ENCODE measurements at places on chromosomes 5 and 9. TPM values are rescaled to one million over a fixed set of nuclear protein-coding genes. Genes with fewer than 3 reads are reported as not detected.

DNA sequence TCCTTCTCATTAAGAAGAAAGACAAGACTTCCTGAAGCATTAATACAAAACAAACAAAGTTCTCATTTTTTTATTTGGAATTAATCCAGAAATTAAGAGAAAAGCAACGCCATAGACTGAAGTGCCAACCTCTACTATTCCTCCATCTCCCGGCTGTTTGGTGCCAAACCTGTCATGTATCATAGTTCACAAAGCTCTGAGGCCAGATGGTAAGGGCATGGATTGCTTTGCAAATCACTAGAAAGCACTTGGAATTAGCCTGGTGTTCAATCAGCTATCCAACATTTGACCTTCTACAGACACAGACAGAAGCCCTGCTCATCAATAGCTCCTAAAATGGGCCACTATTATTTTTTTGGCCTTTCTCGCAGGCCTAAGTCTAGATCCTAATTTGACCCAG lies 33.8 kb downstream of the HTR1A start:
- DNase-seq, result no peak

The NR5A1 gene
- not detected for total RNA-seq

DNA sequence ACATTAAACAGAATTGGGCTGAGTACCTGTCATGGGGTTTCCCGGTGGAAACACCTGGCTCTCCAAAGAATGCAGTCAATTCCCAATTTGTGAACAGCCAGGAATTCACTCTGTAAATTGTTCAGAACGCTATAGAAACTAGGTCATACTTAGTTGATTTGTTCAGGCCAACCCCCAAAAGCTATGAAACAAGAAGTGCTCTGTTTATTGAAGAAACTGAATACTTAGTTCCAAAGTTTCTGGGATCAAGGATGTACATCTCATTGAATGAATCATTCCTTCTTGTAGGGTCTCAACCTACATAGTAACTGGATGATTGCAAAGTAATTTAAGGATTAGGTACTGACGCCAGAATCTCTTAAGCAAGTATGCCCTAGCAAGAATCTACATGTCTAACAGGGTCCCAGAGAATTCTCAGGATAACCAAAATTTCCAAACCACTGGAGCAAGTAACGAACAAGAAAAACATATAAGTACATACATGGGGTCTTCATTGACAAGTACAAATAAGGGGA lies 659 bp upstream of the TUSC1 start:
- no peak for DNase-seq

The SLC46A2 gene
- total RNA-seq, result not detected

DNA sequence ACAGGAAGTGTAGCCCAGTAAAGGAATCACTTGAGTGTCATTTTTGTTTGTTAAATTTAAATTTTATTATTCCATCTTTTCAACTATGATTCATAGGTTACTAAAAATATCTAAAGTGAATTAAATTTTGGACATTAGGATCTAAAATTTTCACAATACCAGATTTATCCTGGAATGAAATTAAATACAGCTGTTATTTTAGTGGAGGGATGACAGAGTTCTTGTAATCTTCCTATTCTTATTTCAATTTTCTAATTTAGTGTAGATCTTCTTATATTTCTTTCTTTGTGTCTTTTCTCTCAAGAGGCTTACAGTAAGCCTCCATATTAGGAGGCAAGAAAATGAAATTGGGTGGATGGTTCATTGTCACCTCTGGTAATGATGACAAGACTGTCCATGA lies 167.9 kb upstream of the TNC start:
- DNase-seq, result no peak

GRCh38 chr5:103148213-103148612 lies 28.1 kb downstream of the PPIP5K2 start:
- no peak for DNase-seq

The CDH9 gene
- not detected for total RNA-seq

GRCh38 chr9:19895006-19895405 lies 106.2 kb upstream of the SLC24A2 start:
- no peak for DNase-seq

The FOXD1 gene
- total RNA-seq, result 7.3 TPM

DNA sequence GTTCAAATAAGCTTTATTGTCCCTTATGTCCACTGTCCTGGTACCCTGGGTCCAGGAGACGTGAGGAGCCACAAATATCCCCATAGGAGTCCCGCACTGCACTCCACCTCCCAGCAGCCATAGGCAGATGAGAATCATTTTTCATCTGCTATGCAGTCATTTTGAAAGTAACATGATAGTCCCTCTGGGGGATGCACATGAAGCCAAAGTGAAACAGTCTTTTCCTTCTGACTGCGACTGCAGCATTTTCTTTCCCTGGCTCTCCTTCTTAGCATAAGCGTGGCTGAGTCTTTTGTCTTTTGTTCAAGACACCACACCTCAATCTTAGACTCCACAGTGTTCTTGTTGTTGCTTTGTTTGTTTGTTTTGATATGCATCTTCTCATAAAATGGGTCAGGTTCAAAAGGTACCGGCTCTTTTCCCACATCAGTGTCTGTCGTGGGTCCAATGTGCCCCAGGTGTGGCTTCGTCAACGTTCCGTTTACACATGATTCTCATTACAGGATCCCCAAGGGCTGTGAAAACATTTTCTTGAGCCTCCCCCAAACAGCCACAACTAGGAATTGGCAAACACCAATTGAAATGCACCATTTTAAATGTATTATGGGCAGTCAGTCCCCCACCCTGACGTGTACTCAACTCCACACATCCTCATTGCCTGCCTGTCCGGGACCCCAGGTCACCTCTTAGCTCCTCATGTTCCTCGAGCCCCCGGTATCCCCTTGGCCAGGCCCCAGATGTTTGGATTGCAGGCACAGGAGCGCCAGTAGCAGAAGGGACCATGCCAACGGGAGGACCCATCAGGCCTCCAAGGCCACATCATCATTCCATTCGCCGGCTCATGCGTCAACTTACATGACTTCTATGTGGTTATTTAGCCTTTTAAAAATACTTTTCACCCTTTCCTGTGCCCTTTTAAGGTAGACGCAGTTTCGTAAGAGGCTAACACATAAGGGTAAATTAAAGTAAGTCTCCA lies 237.8 kb upstream of the DAPK1 start:
- no peak for DNase-seq

The CPEB4 gene
- total RNA-seq, result 66.6 TPM

GRCh38 chr5:90135779-90136378 lies 273.7 kb downstream of the CETN3 start:
- DNase-seq, result no peak

DNA sequence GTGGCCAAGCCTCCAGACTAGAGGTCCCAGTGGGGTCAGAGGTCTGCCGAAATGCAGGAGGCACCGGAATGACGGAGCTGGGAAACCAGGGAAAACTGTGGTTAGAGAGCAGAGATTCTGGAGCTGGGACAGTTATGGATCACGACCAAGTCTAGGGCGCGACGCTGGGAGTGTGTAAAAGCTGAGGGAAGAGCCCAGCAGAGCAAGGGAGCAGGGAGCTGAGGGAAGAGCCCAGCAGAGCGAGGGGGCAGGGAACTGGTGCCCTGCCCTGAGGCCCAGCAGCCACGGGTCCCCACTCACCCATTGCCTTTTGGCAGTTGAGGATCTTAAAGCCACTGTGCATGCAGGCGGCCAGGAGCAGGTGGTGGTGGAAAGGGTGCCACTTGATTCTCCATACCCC lies 12.5 kb downstream of the MRPL41 start:
- no peak for DNase-seq

- DNase-seq, result no peak
Observed at GRCh38 chr9:30673132-30673531, 1711.3 kb upstream of the ACO1 start.

DNA sequence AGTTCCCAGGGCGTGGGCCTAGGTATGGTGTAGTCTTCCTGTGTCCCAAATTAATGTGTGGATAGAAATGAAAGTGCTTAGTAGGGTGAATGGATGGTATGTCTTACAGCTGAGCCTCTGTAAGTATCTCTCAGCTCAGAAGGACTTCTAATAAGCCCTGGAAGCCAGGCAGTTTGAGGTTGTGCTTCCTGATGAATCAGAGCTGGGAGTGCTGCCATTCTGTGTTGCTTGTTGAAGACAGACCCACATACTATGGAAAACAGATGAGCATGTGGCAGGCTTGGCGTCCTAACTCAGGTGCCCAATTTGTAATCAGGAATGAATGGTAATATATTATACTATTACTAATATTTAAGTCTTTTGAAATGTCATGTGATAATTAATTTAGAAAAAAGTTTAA lies 69.8 kb downstream of the CMYA5 start:
- DNase-seq, result peak; percentile 69

- DNase-seq, result peak; percentile 28
Observed at GRCh38 chr5:136764601-136765000, 399.3 kb upstream of the TRPC7 start.

The CNTLN gene
- total RNA-seq, result 6.1 TPM

- DNase-seq, result no peak
Observed at GRCh38 chr9:20048985-20049384, 260.1 kb upstream of the SLC24A2 start.

- no peak for DNase-seq
Observed at GRCh38 chr9:119802133-119802532, 432.9 kb upstream of the BRINP1 start.

The FOXD4L4 gene
- 0.20 TPM for total RNA-seq

The LRRC19 gene
- not detected for total RNA-seq

GRCh38 chr5:159034083-159034824 lies 65.5 kb downstream of the EBF1 start:
- DNase-seq, result peak; percentile 44

The AKNA gene
- total RNA-seq, result 7.8 TPM

GRCh38 chr5:139808481-139809330 lies 13.1 kb downstream of the PSD2 start:
- no peak for DNase-seq

The FOXD4L5 gene
- 0.17 TPM for total RNA-seq

- no peak for DNase-seq
Observed at GRCh38 chr9:133106511-133107244, 14.4 kb downstream of the RALGDS start.

DNA sequence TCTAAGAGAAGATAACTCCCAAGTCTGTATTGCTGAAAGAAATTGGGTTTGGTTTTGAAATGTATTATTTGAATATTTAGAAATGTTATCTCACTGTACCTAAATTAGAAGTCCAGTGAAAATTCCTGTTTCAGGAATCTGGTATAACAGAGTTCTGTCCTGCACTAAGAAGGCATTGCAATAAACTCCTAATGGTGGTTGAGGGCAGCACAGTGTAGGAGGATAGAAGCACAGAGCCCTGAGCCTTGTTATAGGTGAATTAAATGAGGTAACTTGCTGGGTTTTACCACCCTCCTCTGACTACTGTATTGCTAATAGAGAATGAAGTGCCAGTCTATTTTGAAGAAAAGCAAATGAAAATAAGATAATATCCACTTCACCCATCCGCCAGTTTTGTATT lies 143.4 kb downstream of the CD180 start:
- no peak for DNase-seq

- peak; percentile 63 for DNase-seq
Observed at GRCh38 chr9:133995012-133995896, 3.1 kb upstream of the VAV2 start.

- peak; percentile 71 for DNase-seq
Observed at GRCh38 chr5:95081982-95082381, 202.9 kb downstream of the MCTP1 start.

- DNase-seq, result no peak
Observed at GRCh38 chr5:117255211-117256027, 680.8 kb upstream of the SEMA6A start.

The BTNL9 gene
- total RNA-seq, result not detected

DNA sequence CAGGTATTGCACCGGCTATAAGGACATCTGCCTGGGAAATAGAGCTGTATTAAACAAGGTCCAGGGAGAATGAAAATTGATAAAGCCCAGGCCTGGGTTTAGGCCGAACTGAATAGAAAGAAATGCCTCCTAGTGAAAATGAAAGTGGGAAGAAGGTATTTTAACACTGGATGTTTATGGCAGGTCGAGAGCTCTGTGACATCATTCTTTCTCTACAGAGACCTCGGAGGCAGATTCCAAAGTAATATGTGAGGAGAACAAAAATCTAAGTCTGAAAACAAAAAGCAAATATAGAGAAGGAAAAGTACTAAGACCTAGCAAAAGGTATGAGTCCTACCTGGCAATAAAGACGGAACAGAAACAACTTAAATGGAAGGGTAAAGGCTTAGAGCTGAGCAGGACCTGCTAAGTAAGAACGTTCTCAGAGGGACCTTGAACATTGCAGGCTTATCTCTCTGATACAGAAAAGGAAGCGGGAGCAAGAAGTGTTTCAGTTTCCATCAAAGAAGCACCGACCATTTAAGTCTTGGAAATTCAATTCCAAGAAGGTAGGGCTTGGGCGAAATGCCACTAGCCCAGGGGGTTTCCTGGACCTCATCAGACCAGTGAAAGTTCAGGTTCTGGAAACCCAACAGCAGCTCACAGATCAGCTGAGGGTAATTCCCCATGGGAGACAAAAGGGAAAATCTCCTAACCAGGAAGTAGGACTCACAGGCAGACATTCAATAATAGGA lies 80.0 kb downstream of the SUSD1 start:
- DNase-seq, result no peak

GRCh38 chr5:32231929-32232328 lies 57.8 kb upstream of the GOLPH3 start:
- DNase-seq, result no peak

The PPP3R2 gene
- not detected for total RNA-seq

The PCAT7 gene
- total RNA-seq, result 1.0 TPM

- no peak for DNase-seq
Observed at GRCh38 chr9:78899006-78899405, 602.1 kb downstream of the PSAT1 start.

- peak; percentile 8 for DNase-seq
Observed at GRCh38 chr5:14364576-14365472, 216.8 kb upstream of the OTULINL start.

DNA sequence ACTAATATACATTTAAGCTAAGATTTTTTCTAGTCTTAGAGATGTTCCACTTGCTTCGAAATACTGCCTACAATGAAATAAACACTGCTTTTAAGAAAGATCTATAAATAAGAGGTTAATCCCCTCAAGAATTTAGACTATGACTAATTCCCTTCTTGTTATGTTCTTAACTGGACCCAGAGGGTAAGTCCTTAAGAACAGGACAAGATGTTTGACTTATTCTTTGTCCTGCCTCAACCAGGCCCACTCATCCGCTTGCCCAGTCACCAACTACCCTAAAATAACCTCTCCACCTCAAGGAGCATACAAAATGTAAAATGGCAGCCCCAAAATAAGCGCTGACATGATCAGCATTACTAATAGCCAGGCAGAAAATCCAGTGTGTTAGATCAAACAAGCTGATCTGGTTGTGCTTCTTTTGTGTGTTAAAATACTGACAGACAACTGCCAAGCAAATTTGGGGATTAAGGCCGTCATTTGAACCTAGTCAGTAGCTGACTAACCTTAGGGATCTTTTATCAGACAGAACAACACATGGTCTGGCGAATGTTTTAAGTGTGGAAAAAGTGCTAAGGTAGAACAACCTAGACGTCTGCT lies 93.7 kb upstream of the SMC5 start:
- DNase-seq, result no peak

GRCh38 chr5:104774372-104774771 lies 1211.8 kb upstream of the NUDT12 start:
- no peak for DNase-seq

GRCh38 chr9:136173648-136174290 lies 31.2 kb downstream of the LHX3 start:
- no peak for DNase-seq

All from renal cortical epithelial cell (primary cell).